ENCODE measurements at places on chromosomes 6 and 20.

GRCh38 chr6:82381278-82381677 lies 17.7 kb downstream of the TPBG start:
- no peak for DNase-seq

GRCh38 chr20:53763707-53764414 lies 170.2 kb upstream of the ZNF217 start:
- no peak for DNase-seq

DNA sequence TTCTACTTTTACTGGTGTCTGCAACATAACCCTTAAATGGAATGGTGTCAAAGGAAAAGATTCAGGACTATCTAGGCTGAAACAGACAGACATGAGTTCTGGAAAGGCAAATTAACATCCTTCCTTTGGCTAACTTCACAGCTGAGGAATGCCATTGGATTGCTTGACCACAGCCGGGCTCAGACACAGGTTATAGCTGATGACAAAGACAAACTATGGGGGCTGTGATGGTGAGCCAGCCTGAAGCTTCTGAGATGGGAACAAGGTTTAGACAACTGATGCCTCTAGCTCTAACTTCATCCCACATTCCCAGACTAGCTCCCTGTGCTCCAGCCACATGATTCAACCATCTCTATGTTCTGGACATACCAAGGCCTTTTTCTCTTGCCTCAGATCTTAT lies 15.3 kb downstream of the POLR1C start:
- no peak for DNase-seq

DNA sequence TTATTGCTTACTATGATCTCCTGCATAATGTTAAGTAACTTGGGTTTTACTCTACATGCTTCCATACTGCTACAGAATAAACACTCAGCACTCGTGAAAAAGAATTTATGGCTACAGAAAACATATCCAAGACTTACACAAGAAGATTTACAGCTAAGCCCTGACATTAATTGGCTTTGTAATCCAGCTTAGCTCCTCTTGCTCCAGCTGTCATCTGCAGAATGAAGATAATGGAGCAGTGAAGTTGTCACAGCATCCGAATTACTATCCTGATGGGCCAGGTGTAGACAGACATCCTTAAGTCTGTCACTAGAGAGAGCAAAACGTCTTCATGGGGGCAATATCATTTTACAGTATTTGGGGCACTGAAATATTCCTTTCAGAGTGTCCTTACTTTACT lies 155.3 kb downstream of the PRKN start:
- no peak for DNase-seq

DNA sequence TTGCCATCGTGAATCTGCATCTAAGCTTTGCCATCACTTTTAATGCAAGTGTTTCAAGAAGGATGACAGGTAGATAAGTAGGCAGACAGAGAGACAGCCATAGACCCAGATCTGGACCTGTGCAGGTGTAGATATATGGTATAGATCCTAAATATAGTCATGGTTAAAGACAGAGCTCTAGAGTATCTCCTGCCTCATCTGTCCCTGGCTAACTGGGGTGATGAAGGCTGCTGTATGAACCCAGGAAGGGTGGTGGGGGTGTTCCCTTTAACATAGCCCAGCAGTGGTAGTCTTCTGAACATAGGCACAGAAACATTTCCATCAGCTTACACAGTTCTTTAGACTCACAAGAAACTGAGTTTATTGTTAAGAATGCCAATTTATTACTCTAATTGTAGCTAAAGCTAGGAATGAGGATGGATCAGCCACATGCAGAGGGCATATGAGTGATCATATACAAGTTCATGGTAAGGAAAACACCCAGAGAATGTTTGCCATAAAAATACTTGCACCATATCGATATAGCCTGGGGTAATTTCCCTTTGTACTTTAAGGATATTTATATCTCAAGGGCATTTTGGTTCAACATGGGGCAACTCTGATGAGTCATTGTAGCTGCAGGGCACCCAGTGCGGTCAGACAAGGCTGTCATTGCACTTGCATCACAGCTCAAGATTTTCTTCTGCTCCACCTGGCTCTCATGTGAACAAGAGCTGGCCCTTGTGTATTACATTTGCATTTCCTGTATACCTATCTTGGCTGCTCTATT lies 587.2 kb downstream of the EPM2A start:
- no peak for DNase-seq

- DNase-seq = no peak
Measured at GRCh38 chr20:1775117-1775516, 117.5 kb upstream of the SIRPG start.

DNA sequence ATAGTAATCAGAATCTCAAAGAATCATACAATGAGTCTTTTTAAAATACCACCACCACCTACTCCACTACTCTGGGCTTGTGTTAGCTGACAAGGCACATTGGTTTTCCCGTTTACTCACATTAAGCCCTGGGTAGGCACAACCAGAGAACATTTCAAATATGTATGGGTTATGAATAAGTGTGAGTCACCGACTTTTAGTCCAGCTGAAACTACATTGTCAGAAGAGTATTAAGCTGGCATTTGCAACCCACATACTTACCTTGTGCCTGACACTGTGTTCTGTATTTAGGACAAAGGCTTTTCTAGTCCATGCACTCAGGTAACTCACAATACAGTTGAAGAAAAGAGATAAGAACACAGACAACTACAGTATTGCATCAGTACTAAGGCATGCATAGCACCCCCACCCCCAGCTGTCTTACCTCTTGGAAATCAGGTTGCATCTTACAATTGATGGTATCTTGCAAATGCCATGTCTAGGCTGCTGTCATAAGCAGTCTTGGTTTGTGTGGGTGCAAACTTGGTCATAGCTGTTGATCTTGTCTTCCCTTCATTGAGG lies 40.3 kb upstream of the AHI1 start:
- no peak for DNase-seq

DNA sequence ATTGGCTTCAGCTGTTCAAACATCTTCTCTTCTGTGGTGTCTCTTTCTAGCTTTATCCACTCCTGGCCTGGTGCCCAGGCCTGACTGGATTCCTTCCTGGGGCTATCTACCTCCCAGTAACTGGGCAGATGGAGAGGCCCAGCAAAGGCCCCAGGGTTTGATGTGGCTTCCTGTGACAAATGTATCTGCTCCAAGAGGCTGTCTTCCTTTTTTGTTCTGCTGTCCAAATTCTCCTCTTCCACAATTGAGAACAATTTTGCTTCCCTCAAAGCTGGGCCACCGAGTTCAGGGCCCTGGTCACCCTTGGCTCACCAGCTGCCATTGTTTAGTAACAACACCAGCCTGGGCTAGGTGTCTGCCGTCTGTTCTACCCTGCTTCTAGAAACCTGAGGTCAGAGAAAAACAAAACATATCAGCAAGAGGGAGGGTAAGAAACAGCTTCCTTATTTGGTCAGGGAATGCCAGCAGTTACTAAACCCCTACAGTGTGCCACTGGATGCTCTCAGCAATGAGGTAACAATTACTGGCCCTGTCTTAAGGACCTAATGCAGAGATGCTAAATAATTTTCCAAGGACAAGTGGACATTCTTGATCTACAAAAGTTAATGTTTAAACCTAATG lies 3.9 kb downstream of the ZFP57 start:
- DNase-seq = no peak

- DNase-seq = peak; percentile 23
Measured at GRCh38 chr6:25882051-25882496, 8.0 kb upstream of the SLC17A3 start.

GRCh38 chr6:38846844-38847243 lies 131.7 kb downstream of the DNAH8 start:
- no peak for DNase-seq

DNA sequence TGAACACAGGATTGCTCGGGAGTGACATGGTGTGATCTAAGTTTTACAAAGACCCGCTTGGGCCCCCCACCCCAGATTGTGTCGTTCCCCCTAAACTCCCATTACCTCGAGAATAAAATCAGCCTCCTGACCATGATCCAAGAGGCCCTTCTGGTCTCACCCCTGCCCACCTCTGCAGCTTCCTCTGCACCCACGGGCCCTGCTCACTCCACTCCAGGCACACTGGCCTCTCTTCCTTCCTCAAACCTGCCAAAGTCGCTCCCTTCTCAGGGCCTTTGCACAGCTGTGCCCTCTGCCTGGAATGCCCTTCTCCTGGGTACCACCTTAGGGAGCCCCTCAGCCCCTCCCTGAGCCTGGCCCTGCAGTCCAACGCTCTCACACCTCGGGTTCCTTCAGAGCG lies 17.9 kb downstream of the TGM2 start:
- no peak for DNase-seq

DNA sequence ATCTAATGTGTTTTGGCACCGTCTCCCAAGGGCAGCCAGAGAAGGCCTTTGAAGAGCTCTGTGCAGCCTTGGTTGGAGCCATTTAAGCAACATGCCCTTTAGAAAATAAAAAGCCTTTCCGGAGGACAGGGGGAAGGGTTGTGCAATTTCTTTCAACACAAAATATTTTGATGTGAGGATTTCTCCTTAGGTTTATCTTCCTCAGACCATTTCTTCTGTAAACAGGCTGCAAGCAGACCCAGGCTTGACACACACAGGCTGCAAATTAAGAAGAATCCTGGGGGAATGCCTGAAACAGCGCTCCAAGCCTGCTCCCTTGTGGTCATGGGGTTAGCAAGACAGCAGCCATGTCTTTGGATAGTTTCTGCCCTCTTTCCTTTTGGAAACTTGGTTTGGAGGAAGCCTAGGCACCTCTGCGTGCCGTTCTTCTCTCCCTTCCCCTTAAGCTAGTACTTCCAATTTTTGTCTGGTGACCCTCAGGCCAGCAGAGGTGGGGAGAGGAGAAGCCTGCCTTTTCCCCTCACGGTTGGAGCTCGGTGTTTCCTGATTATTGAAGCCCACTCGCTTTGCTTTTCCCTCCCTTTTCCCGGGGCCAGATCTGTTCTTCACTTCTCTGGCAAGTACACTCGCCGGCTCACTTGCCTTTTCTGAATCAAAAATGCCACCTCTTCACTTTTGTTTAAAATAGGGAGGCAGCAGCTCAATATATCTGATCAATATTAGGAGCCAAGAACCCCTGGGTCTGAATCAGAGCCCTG lies 39.6 kb upstream of the NOX3 start:
- DNase-seq = no peak

DNA sequence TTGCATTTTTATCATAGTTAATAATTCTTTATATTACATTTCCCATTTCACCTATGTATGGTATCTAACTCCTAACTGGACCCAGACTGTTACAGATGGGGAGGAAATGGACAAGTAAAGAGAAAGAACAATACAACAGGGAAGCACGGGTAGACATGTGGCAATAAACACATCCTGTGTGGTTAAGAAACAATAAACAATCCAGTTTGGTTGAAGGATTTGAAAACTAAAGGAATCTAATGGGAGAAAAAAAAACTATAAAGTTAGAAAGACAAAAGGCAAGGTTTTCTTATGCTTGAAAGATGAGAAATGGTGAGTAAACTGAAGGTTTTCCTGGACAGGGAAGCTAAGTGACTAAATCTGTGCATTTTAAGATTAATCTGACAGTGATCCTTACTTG lies 34.9 kb upstream of the ALDH8A1 start:
- DNase-seq = no peak

DNA sequence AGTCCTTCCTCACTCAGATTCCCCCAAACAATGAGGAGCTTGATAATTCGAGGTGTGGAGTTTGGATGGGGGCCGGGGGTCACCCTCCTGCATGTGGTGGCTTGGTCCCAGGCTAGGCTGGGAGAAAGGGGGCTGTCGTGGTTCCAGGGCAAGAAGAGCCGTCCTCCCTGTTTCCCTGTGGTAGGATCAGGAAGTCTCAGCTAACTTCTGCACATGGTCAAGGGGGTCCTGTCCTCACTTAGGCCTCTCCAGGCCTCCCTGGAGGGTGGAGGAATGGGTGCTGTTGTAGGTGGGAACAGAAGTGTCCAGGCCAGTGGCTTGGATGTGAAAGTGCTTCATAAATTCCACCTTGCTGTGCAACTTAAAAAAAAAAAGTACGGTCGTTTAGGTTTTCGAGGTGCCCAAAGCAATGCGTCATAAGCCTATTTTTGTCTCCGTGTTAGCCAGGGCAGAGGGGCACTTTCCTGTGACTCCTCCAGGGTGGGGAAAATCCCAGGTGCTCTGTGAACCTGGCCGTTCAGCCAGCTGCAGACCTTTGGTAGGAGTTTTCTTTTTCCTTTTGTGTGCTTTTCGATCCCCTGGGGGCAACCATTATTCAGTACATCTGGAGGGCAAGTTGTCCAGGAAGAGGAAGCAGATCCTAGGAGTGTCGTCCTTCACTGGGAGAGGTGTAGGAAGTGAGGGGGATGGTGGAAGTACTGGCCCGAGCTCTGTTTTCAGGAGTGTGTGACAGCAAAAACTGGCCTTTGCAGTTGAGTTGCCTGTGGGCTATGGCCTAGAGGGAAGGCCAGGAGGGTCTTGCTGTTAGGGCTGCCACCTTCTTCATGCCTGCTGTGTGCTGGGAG lies 9.6 kb downstream of the IGF2R start:
- no peak for DNase-seq

GRCh38 chr20:19024296-19025035 lies 188.0 kb upstream of the SLC24A3 start:
- DNase-seq = no peak

DNA sequence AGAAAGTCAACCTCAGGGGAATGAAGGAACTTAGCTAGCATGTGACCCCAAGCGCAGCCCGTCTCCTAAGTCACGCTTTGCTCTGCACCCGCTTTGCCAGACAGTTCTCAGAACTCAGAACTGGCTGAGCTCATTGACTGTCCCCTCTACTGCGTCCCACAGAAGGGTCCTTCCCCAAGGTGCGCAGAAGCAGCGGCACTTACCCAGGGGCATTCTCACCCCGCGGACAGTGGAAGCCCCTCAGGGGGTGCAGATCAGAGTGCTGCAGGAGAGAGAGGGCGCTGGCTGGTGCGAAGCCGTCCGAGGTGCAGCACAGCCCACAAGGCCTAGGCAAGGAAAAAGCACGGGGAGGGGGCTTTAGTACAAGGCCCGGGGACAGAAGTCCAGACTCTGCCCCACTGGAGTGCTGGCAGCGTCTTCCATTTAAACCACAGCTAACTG lies 807 bp downstream of the SNHG17 start:
- DNase-seq = no peak

DNA sequence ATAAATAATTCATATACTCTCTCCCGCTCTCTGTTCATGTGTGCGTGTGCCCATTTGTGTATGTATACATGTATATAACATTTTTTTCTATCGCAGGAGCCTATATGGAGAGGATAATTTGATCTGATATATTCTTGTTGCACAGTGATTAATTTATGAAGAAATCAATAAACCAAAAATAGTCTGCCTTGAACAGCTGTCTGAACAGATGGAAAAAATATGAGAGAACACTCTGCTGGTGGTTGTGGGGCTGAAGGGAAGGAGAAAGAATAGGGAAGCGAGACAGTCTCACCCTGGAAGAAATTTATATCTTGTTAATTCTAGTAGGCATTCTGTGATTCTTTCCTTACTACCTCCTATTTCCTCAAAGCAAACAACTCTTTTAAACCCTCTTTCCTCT lies 96.6 kb upstream of the B3GAT2 start:
- no peak for DNase-seq

DNA sequence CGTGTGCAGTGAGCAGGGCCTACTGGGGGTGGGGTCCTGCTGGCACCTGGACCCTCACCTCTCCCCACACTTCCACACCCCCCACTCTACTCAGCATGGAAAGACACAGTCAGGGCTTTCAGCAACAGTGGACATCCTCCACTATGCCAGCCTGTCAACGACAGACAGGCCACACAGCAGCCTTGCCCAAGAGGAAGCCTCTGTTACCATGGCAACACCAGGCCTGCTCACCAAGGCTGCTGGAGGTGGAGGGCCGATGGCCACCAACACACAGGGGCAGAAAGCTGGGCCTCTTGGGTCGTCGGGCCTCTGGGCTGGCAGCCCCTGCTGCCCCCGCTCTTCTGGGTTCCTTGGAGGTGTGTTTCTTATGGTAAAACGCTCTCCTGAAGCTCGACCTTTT lies 13.6 kb downstream of the BNIP5 start:
- DNase-seq = no peak
